ENCODE measurements at places on chromosomes 7 and 10.

GRCh38 chr10:114767986-114768821, 53.4 kb upstream of the FHIP2A start:
- no peak for DNase-seq

DNA sequence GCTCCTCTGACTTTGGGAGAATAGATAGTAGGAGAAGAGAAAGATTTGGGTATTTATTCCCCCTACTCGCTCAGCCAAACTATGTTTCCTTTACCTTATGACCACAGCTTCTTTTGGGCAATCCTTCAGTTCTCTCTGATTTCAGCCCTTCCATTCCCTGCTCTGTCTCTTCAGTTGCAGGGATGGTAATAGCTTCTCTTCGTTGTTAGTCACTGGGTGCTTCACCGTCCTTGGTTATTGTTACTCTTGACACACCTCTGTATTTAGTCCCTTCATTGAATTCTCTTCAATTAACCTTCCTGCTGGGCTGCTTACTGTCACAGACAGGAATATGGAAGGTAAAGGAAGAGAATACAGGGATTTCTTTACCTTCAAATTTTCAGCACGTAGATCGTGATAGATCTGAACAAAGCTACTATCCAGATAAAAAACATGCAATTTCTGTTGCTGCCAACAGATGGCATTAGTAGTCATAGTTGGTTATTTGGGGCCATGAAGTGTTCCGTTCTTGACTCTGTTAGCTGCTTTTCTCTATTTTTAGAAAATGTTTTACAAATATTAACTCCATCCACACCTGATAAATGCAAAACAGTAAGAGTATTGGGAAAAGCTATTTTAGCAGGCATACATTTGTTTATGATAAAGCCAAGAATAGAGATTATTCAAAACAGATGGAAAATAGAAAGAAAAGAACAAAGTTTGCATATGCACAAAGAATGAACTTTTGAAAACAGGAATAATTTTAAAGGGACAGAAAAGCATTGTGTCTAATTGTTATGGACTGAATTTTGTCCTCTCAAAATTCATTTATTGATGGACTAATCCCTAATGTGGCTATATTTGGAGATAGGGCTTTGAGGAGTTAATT, 14.0 kb upstream of the PTTG1IP2 start:
- no peak for DNase-seq

- DNase-seq, result peak; percentile 83
Measured at GRCh38 chr10:6920072-6921019, 340.3 kb upstream of the PRKCQ start.

GRCh38 chr7:157870644-157871290, 534.0 kb downstream of the DNAJB6 start:
- DNase-seq, result no peak

- DNase-seq, result no peak
Measured at GRCh38 chr7:96287559-96287958, 34.3 kb downstream of the SLC25A13 start.

DNA sequence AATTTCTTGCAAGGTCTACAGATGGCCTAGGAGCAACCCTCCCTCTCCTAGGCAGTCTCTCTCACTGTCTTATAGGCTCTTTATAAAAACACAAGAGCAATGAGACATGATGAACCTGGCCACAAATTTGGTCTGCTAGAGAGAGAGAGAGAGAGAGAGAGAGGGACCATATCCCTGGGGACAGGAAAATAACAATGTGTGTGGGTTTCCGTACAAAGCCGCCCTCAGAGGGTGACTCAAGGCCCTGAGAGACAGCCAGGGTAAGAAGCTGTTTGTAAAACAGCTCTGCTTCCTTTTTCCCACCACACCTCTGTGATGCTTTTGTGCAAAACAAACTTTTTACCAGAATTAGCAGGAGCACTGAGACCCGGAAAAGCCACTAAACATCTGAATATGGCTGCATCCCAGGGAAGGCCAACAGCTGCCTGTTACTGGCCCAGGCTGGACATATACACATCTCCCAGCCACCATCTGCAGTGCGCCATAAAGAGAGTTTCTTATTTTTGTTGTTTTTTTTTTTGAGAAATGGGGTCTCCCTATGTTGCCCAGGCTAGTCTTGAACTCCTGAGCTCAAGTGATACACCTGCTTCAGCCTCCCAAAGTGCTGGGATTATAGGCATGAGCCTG, 18.4 kb downstream of the GIMAP5 start:
- DNase-seq, result peak; percentile 89

DNA sequence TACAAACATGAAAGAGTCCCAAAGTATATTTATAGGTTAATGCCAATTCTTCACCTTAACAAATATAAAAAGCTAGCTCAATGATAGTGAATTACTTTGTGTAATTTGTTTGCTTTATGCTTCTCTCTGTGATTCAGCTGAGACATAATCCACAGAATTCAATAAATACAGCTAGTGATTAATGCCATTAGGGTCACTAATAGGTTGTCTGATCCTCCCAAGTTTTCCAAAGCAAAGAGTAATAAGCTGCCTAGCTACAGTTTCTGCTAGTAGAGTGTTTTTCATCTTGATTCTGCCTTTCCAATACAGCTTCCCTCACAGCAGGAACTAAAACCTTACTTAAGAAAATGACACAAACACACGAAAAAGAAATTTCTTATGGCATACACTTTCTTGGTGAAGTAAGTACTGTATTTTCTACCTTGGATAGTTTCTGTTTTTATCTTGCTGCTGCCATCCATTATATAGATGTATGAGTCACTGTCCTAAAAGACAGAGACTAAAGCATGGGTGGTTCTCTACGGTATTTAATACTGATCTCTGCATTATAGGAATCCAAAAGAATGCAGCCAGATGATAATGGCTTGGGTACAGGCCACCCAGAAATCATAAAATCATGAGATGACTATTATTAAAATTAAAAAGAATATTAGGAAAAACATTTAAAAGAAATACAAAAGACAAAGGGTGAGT, 170.0 kb downstream of the TPK1 start:
- no peak for DNase-seq

DNA sequence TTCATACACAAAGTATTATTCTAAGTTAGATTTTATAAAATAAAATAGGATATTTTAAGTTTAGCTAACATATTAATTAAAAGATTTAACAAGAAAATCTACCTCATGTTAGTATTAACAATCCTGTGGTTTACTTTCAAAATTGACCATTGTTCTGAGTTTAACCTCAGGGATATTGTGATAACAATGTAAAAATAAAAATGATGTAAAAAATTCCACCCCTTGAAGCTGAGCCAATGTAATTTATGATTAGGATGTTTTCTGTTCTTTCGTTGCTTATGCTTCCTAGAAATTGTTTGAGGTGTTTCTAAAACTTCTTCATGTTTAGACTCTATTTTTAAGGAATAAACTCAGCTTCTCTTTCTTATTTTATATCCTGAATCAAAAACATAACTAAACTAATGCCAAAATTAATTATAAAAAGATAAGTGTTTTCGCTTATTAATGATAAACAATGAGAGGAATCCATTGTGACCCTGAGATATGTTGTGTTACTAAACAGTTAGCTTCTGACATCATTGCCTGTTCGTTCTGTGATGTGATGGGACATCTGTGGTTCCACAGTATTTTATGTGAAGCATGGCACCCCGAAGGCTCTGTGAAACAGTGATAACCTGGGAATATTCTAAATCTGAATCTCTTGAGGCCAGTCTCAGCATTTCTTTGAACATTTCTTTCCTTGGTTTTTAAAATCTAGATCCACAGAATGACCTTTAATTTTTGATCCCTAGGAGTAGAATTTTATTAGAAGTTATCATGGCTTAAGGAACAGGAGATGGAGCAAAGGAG, 340.8 kb downstream of the ARL4A start:
- no peak for DNase-seq

- no peak for DNase-seq
Measured at GRCh38 chr7:73717025-73717807, 2.3 kb downstream of the STX1A start.

- DNase-seq, result no peak
Measured at GRCh38 chr10:37489658-37490003, 364.2 kb downstream of the ANKRD30A start.

DNA sequence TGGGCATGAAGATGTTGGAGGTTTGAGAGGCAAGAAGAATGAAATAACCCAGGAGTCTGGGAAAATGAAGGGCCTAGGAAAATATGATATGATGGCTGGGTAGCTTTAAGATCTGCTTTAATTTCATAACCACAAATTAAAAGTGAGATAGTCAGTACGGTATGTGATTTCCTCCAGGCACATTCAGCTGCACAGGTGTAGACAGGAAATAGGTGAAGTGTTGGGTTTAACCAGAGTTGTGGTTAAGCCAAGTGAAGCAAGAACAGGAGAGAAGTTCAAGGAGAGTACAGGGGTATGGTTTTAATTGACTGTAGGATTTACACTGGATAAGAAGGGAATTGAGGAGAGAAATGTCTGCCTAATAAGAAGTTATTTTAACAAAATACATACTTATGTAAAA, 2.6 kb downstream of the PNLIPRP3 start:
- no peak for DNase-seq

DNA sequence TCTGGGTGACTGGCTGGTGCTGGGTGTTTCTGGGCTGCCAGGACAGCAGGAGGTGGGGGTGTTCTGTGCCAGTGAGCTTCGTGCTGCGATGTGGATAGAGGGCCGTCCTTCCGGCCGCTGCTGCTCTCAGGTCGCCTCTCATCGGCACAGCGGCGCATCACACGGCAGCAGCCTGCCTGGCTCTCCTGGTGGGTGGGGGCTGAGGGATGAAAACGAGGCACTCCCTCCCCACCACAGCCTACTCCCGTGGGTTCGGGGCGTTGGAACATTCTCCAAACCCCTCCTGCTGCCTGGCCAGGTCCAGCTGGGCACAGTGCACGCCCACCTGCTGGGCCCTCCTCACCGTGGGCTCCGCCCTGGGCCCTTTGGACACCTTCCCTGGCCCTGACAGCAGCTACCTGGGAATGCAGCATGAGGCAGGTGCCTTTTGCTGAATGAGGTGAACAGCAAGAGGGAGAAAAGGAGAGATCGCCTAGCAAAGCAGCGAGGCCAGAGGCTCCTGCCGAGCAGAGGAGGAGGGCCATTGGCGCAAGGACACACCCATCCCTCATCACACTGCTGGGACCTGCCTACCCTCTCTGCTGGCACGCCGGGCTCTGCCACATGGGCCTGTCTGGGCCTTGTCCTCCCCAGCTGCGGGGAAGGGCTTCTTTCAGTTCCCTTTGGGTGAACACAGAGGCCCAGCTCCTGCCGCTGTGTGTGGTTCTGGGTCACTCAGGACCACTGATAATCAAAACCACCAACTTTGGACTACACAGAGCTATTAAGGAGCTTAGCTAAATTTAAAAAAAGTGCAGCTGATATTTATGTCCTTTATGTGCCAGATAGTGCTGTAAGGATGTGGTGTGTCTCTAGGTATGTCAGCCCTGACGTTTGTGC, 33.4 kb downstream of the INPP5A start:
- DNase-seq, result no peak

DNA sequence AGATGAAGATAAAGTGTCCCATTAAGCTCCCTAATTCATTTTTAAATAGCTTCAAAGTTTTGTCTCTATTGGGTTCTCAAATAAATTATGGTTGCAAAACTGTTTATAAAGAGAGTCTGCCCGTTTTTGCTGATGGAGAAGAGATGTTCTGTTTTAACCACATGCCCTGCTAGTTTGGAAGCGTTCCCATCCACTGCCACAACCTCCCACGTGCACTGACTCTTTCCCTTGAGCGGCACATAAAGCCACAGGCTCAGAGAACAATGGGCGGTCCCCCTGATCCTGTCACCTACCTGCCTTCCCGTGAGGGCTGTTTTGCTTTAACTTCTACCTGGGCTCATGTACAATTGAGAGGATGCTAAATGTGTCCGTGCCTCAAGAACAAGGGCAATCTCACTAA, 65.5 kb downstream of the CPVL start:
- DNase-seq, result no peak

- no peak for DNase-seq
Measured at GRCh38 chr7:1024331-1024841, 20.0 kb upstream of the GPR146 start.

DNA sequence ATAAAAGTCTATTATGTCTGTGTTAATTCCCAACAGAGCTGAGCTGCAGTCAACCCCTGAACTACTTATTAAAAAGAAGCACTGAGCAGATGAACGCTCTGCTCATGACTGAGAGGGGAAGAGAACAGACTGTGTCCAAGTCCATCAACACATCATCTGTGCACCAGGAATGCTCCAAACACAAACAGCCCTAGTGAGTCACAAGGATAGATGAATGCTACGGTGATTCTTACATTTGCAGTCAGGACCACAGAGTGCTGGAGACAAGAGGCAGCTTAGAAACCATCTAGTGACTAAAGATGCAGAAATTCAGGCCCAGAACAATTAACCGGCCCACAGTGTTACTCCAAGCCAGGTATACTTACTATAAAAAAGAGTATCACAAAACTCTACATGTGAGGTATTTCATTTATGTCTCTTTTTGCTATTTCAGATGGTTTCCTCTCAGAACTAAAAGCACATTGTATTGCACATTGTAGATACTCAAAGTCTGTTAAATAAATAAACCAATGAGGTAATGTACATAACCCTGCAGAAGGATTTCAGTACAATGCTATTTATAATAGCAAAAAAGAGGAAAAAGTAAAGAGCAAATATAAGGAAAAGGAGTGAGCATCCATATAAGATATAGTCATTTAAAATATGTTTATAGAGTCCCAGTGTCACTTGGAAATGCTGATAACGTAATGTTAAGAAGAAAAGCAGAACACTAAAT, 159.2 kb downstream of the KCNMA1 start:
- no peak for DNase-seq

DNA sequence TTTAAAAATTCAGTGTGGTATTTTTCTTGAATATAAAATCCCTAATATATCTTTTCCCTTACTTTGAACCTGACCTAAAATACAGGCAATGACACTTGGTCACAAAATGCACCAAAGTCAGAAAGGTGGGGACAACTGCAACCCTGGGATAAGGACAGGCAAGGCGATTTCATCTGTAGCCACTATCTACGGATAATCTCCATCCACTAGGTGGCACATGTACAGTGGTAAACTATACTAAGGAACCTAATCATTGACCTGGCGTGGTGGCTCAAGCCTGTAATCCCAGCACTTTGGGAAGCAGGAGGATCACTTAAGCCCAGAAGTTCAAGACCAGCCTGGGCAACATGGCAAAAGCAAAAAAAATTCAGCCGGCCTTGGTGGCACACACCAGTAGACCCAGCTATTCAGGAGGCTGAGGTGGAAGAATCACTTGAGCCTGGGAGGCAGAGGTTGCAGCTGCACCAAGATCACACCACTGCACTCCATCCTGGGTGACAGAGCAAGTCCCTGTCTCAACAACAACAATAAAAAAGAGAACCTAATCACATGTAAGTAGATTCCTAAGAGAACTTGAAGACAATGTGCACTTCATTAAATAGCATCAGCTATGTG, 98.9 kb downstream of the KMT2C start:
- DNase-seq, result peak; percentile 13

DNA sequence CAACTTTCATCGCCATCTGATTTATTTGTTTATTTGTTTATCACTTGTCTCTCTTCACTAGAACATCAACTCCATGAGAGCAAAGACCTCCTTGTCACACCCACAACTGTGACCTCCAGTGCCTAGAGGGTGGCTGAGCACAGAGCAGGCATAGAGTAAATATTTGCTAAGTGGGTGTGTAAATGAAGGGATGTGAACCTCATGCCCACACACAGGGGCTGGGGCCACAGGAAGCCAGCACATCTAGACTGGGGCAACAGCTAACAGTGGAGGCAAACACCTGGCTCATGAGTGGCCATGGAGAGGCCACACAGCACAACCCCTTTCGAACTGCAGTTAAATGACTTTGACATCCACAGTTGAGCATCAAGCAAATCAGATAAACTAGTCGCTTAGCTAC, 39.8 kb downstream of the AKR1B1 start:
- peak; percentile 10 for DNase-seq

GRCh38 chr7:130207033-130207432, 627 bp upstream of the SSMEM1 start:
- no peak for DNase-seq
